GDM1 (cell line): ENCODE measurements at places on chromosomes 6 and 20.

DNA sequence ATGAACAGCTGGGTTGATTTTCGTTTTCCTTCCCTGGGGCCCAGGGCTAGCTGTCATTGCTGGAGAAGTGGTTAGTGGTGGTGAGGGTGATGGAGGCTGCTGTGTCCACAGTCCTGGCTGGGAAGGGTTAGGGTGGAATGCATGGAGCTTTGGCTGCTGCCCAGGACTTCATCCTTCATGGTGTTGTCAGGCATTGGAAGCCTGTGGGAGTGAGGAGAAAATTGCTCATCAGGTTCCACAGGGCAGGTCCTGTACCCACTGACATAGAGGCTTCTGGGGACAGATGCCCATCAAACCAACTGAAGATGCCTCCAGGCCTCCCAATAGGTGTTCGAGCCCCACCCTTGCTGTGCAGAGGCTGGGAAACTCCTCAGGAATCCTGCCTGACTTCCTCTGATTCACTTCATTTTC, 262.4 kb upstream of the SUPT3H start:
- no peak for DNase-seq

GRCh38 chr20:24942679-24943078, 6.4 kb upstream of the CST7 start:
- DNase-seq: no peak

- DNase-seq: no peak
Measured at GRCh38 chr20:10079964-10080363, 45.2 kb downstream of the ANKEF1 start.

- peak; percentile 15 for DNase-seq
Measured at GRCh38 chr6:18115356-18115755, 7.1 kb downstream of the NHLRC1 start.

- DNase-seq: no peak
Measured at GRCh38 chr6:71808865-71809264, 77.5 kb upstream of the RIMS1 start.

DNA sequence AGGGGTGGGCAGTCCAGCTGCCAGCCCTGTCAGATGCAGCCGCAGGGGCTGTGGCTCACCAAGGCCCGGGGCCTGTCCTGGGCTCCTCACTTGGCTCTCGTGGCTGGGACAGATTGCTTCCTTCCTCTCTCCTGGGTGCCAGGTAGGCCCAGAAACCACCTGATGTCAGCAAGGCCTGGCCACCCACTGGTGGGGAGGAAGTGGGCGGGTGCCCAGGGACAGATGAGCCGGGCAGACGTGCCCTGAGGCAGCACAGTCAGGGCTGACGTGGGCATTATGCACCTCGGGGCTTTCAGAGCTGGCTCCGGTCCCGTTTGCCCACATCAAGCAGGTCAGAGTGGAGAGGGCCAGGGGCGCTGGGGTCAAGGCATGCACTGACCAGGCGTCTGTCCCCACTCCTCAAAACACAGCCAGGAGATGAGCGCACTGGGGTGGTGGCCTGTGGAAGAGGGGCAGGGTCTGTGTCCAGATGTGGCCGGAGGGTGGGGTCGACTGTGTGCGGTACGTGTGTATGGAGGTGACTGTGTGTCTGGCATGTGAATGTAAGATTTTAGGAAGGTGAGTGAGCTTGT, 133.2 kb upstream of the PTPN1 start:
- no peak for DNase-seq
